Liver (tissue), 10 donors: ENCODE measurements at places on chromosomes 11 and 22. TPM values are rescaled to one million over a fixed set of nuclear protein-coding genes. Genes with fewer than 3 reads are reported as not detected.

The JHY gene
- total RNA-seq: 0.14 TPM

The APOL6 gene
- total RNA-seq: 80.1 TPM

The GNAZ gene
- total RNA-seq: 0.33 TPM

The TMPRSS13 gene
- total RNA-seq: 0.25 TPM

The P4HA3 gene
- total RNA-seq: 0.42 TPM

The OR10A4 gene
- not detected for total RNA-seq

The SCGB1D1 gene
- not detected for total RNA-seq

The CDC42EP1 gene
- total RNA-seq: 18.8 TPM

The CECR2 gene
- 9.7 TPM for total RNA-seq
